ENCODE measurements at places on chromosomes 2 and 18.

DNA sequence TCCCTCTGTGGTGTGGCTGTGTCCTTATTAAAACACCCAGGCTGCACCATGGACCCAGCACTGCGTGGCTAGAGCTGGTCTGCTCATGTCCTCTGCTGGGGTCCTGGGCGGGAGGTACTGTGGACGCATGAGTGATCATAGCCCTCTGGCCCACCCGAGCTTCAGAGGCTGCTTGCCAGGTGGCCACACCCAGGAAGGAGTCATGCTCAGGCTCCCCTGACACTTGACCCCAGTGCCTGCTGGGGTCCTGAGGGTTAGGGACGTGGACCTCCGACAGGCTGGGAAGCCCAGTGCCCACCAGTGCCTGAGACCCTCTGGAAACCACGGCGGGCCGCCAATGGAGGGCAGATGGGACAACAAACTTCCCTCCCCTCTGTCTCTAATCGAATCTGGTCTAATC, 66.3 kb upstream of the HS6ST1 start:
- DNase-seq: peak; percentile 15

- DNase-seq: no peak
Measured at GRCh38 chr2:71595569-71595968, 142.2 kb downstream of the DYSF start.

DNA sequence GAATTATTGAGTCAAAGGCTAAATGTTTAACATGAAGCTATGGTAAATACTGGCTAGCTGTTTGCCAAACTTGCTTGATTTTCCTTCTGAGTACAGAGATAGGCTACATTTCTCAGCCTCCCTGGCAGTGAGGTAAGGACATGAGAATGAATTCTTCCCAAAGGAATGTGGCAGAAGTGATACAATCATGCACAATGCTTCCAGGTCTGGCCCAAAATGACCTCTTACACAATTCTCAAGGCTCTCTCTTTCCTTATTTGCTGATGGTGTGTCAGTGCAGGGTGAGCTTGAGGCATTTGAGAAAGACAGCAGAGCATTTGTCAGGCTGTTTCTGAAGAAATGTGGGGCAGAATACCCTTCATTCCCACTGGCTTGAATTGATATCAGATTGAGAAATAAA, 95.6 kb upstream of the NABP1 start:
- no peak for DNase-seq

DNA sequence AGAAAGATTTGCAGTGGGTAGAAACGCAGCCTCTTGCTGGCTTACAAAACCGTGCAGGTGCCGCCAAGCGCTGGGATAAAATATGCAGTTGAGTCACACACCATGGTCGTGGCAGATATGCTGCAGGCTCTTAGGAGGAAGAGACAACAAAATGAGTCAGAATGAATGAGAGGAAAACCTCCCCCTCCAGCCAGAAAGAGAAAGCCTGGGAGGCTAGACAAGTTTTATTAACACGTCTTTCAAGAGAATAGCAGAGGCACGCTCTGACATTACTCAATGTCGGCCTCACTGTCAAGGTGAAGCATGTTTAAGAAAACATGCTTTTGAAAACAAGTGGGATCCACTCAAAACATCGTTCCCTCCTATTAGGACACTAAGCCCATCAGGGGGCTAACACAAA, 37.1 kb upstream of the ZCCHC2 start:
- DNase-seq: no peak

- no peak for DNase-seq
Measured at GRCh38 chr2:86012007-86012712, 93.5 kb downstream of the POLR1A start.

- DNase-seq: no peak
Measured at GRCh38 chr2:18474700-18475099, 85.8 kb downstream of the RDH14 start.

- no peak for DNase-seq
Measured at GRCh38 chr2:148796735-148797512, 78.1 kb upstream of the KIF5C start.

- DNase-seq: no peak
Measured at GRCh38 chr2:207531032-207531952, 1.5 kb downstream of the CREB1 start.

- no peak for DNase-seq
Measured at GRCh38 chr2:77391119-77391518, 131.1 kb downstream of the LRRTM4 start.

DNA sequence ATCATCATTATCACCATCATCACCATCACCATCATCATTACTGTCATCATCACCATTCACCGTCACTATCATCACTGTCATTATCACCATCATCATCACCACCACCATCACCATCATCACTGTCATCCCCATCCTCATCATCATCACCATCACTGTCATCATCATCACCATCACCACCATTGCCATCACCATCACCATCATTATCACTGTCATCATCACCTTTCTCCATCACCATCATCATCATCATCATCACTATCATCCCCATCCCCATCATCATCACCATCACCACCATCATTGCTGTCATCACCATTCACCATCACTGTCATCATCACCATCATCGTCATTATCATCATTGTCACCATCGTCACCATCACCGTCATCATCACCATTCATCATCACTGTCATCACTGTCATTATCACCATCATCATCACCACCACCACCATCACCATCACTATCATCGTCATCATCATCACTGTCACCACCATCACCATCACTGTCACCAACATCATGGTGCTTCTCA, 9.8 kb downstream of the HPCAL1 start:
- no peak for DNase-seq

GRCh38 chr2:218895759-218896500, 15.3 kb downstream of the WNT10A start:
- peak; percentile 30 for DNase-seq

DNA sequence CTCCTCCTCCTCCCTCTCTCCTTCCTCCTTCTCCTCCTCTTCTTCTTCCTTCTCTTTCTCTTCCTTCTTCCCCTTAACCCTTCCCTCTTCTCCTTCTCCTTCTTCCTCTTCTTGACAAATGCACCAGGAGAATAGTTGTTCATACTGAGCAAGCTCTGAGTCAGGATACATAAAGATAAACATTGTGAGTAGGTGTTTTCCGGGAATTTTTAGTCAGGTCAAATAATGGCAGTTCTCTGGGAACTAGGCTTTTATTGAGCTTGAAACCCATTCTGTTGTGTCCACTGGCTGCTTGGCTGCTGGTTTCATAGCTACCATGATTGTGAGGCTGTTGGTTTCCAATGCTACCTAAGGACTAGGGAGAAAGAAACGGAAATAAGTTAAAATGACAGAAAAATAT, 1144.7 kb upstream of the DDX18 start:
- DNase-seq: no peak

DNA sequence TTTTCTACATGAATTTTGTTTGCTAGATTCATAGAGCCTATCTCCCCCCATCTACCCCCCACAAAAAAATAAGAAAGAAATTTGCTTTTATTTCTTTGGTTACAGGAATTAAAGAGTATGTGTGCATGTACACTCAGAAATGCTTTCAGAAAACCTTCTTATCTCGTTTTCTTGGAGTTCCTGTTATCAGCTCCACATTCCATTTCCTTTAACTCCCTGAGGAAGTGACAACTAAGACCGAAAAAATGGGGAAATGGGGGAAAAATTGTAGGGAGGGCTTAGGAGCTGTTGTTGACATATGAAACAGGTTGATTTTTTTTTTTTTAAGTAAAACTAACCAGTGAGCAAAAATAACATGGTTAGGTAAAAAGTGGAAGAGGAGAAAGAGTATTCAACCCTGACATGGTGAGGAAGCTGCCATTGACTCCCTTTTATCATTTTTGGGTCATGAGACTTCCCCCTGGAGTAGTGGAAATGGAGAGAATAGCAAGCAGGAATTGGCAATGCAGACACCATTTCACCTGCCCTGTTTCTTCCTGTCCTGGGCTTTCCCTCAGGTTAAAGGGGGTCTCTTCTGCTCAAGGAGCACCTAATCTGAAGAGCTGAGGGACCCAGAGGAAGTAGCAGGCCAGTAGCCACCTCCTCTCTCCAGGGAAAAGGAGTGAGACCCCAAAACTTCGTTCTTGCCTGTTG, 93.5 kb downstream of the OSBPL6 start:
- no peak for DNase-seq

GRCh38 chr2:189056200-189057106, 82.3 kb downstream of the COL3A1 start:
- DNase-seq: no peak

- no peak for DNase-seq
Measured at GRCh38 chr18:58456625-58457024, 172.3 kb downstream of the ALPK2 start.

- DNase-seq: no peak
Measured at GRCh38 chr2:85330839-85331636, 3.2 kb upstream of the TGOLN2 start.

DNA sequence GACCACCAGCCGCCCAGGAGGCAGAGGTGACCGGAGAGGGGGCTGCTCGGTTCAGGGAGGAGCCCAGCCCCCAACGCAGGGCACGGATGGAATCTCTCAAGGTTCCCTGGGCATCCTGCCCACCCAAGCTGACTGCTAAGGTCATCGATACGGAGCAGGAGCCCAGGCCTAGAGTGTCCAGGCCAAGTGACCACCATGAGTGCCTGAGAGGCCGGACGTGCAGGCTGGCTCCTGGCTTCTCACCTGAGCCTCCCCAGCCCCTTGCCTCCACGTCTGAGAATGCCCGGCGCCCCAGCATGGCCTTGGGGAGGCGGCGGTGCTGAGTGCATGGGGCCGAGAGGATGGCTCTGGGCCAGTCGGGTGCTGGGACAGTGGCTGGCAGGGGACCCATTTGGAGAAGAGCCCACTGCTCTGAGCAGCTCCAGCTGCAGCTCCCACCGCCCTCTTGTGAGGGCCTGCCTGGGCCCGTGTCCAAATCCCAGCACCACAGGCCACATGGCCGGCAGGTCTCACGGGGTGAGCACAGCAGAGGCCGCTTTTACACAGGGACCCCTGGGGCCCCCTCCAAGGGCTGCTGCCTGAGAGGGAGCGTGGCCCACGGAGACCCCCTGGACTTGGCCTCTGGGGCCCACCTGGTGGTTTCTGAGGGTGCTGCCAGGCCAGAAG, 102.8 kb upstream of the CTDP1 start:
- peak; percentile 19 for DNase-seq

- no peak for DNase-seq
Measured at GRCh38 chr2:10380048-10380926, 67.8 kb downstream of the ODC1 start.

DNA sequence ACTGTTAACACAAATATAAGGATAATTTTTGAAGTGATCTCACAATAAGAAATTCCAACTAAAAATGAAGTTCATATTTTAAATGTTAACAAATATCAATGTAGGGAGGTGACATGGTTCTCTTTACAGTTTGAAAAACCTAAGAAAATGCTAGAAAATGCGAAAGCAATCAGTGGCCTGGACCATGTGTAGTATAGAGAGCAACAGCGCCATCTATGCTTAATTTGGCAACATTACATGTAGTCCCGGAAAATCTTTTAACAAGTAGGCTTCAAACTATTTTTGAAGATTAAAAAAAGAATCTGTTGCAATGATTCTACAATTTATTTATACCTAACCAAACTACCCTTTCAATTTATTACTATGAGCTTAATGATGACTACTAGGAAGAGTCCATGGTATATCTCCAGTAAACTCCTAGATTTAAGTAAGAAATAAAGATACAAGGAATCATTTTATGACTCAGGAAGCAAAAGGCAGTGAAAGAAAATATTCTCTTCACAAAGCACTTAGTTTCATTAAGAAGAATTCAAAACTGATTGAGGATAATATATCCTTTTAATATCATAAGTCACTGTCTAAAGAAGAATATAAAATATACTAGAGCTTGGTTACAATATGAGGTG, 33.3 kb downstream of the NDUFA10 start:
- DNase-seq: no peak

- no peak for DNase-seq
Measured at GRCh38 chr18:12317664-12318333, 9.8 kb downstream of the TUBB6 start.

- peak; percentile 91 for DNase-seq
Measured at GRCh38 chr2:130372055-130372832, 16.4 kb downstream of the PTPN18 start.

Measured in H9 (cell line).